ENCODE measurements at places on chromosomes 3 and 15.

- DNase-seq: no peak
These were observed 201.1 kb upstream of the LPP start for GRCh38 chr3:187952849-187953248.

- no peak for DNase-seq
These were observed 101.7 kb downstream of the MEGF11 start for GRCh38 chr15:66151809-66152208.

DNA sequence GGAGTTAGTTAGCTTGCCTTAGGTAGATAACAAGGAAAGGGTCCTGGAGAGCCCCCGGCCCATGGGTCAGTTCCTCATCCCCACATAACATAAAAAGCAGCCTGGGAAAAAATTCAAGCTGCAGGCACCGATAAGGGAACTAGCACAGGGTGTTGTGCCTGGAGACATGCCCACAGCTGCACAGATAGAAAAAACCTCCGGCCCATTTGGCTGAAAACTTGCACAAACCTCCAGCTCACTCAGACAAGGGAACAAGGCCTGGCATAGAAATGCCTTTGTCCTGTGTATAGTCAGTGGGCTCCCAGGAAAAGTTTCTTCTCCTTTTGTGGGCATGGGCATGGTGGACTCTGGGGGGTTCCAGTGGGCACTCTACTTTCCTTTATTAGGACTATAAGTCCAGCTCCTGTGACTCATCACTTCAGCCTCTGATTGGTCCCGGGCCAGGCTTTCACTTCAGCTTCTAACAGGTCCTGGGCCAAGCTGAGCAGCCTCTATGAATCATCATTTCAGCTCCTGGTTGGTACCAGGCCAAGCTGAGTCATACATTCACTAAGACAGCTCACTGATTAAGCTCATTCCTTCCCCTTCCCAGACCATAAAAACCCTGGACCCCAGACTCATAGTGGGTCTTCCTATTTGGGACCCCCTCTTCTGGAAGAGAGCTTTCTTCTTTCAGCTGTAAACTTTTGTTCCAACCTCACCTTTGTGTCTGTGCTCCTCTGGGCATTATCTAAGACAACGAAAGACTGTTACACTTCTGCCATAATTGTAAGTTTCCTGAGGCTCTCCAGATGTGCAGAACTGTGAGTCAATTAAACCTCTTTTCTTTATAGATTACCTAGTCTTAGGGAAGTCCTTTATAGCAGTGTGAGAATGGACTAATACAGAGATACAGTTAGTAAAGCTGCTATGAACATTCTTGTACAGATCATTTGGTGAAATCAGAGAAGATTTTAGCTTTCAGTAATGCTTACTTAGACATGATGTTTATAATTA, 348.0 kb upstream of the DPPA4 start:
- DNase-seq: no peak

GRCh38 chr15:31389576-31389975, 62.9 kb downstream of the KLF13 start:
- no peak for DNase-seq

DNA sequence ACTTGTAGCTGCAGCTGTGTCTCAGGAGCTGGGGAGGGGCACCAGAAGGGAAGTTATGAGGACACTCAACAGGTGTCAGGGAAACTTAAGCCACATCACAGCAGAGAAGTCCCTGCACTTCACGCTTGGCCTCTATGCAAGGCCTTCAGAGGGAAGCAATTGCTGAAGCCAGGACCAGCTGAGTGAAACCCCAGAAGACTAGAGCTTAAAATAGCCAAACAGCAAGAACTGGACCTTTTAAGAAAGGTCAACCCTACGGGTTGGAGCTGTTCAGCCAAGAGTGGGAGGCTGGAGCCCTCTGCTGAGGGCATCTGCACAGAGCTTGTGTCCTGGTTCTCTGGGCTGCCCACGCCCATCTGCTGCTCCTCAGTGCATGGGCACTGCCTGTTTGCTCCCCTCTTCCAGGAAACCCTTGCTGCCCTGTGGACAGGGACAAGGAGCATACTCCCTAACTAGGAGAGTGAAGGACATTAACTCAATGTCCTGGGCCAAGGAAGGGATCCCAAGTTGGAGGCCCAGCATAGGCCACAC, 3.9 kb upstream of the GRAMD2A start:
- DNase-seq: no peak

GRCh38 chr15:31203999-31204398, 102.5 kb upstream of the TRPM1 start:
- no peak for DNase-seq

DNA sequence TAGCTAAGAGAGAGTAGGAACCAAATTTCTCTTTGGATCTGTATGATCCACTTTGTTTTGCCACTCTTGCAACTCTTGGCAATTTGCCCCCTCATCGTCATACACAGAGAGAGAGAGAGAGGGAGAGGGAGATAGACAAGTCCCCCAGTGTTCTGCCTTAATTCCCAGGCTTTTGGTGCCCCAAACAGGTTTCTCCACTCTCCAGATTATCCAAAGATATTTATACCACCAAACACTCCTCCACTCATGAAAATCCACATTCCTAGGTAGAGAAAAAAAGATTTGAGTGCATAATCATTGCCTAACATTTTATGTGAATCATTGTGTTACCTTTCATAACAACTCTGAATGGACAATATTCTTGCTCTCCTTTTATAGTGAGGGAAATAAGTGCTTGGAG, 15.3 kb downstream of the ACP3 start:
- no peak for DNase-seq
